ENCODE measurements at places on chromosomes 6 and 20.
A peak's percentile ranks its signal among the peaks of the same experiment; 100 is the strongest.

DNA sequence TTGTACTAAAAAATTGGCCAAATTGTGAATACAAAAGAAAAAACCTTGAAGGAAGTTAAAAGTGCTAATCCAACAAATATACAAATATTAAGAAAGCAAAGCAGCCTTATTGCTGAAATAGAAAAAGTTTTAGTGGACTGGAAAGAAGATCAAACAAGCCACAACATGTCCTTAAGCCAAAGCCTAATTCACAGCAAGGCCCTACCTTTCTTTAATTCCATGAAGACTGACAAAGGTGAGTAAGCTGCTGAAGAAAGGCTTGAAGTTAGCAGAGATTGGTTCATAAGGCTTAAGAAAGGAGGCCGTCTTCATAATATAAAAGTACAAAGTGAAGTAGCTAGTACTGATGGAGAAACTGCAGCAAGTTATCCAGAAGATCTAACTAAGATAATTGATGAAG is 53.5 kb downstream of the TINAG start:
- no peak for DNase-seq

DNA sequence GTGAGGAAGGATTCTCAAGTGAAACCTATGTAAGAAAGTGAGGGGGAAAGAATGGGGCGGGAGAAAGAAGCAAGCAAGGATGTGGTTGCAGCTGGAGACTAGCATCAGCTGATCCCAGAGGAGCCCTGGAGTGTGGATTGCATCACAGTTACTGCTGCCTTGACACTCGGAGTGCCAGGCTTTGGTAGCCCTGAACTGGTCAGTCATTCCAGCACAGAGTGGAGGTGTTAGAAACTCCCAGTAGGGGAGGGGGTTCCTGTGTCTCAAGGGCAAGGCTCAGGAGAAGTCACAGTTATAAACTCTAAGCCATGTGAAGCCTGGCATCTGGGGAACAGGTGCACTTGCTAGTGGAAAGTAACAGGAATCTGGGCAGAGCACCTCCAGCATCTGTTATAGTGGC is 23.5 kb downstream of the SNAP25 start:
- no peak for DNase-seq

- no peak for DNase-seq
Observed at GRCh38 chr6:16338577-16339264, 100.3 kb downstream of the GMPR start.

GRCh38 chr6:49225471-49225870 is 237.6 kb downstream of the MMUT start:
- no peak for DNase-seq

- no peak for DNase-seq
Observed at GRCh38 chr20:55615818-55616217, 389.5 kb downstream of the CBLN4 start.

DNA sequence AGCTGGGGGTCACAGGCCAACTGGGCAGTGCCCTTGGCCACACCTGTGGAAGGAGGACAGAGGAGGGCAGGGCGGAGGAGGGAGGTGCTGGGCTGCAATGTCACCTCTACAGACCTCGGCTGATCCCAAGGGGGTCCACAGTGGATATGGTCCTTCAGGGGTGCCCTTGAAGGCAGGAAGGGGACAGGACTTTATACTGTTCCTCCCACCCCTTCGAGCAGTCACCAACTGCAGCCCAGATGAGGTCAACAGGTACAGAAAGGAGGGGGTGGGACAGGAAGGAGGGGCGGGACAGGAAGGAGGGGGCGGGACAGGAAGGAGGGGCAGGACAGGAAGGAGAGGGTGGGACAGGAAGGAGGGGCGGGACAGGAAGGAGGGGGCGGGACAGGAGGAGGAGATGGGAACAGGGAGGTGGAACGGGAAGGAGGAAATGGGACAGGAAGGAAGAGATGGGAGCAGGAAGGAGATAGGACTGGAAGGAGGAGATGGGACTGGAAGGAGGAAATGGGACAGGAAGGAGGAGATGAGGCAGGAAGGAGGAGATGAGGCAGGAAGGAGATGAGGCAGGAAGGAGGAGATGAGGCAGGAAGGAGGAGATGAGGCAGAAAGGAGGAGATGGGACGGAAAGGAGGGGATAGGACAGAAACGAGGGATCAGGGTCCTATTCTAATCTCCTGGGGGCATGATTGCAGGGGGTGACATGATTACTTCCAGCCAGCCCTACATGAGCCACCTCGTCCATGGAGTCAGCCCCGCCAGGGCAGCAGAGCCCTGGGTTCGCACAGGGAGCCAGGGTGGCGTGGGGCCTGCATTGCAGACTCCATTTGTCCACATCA is 19.4 kb upstream of the MRGBP start:
- DNase-seq = no peak

DNA sequence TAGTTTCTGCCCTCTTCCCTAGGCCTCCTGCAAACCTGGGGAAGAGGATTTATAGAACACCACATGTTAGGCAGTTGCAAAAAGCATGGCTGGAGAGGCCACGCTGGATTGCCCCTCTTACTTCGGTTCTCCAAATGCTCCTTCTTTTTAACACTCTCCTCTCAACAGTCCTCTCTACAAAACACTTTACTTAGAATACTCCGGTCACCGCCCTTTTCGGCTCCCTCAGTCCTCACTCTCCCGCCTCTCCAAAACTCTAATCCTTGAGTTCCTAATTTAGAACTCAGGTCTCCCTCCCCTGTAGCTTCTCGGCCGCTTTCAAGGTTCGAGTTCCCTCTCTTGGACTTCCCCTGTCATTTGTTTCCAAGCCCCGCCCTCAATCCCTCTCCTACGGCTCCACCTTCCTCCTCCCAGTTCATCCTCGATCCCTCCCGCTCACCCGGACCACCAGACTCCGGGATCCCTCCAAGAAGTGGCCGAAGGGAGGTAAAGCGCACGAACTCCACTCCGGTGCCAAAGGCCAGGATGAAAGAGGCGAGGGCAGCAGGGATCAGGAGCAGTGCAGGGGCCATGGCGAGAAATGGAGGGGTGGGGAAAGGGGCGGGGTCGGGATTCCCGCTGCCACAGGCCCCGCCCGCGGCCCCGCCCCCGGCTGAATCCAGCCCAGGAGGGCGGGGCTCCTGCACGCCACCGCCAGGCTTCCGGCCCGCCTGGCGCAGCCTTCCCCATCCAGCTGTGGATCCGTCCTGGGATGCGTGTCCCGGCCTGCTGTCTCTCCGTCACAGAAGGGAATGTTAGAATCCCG is at the start of gene NRM:
Gene NRM (minus strand): TSS at position 582 of the 805 bp plus-strand sequence. CDS start 10 bp downstream, at position 572.
- DNase-seq = peak; percentile 49

DNA sequence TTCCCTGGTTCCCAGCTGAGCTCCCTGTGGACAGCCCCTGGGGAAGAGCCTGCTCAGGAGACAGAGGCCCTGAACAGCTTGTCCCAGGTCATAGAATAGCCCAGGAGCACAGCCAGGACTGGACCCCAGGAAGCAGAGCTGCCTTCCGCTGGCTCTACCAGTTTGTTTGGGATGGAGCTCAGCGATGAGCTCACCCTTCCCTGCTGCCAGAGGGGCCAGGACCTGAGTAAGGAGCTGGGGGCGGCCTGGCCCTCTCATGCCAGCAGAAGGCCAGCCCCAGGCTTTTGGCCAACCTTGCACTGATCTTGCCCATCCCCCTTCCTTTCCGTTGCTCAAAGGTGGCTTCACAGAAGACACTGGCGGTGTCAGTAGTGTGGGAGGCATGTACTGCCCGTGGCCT is 17.5 kb downstream of the MMP24OS start:
- DNase-seq = no peak

DNA sequence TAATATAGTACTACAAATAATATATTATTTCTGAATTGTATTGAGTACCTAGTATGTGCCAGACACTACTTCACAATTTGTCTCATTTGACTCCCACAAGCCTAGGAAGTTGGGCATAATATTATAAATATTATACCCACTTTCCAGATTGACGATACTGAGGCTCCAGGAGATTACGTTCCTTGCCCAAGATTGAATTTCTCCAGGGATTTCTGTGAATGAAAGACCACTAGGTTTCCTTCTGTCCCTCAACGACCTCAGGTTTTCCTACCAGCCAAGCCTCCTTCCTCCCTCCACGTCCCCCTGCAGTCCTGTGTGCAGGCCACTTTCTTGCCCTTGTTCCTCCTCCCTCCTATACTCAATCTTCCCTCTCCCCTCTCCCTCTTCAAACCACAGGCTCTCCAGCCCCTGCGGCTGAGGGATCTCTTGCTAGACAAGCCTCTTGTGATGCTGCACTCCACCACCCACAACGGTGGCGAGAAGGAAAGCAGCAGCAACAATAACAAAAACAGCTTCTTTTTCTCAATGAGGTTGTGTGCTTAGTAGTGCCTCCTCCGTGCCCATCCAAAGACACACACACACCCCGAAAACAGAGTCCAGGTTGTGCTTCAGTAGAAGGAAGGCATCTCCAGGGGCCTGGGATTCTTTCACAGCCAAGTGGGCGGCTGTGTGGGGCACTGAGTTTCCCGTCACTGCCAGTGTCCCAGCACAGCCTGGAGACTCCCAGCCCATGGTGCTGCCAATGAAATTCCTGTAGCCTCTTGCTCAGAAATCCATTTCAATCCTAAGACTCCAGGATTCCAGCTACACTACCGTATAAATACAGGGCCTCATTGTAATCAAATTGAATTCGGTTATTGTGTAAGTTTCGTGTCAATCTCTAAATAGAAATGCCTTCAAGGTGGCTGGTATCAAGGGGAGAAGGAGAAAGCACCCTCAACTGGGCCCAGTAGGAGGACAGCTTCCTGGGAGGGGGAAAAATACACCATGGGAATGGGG is 94.4 kb downstream of the NCR2 start:
- DNase-seq = no peak

DNA sequence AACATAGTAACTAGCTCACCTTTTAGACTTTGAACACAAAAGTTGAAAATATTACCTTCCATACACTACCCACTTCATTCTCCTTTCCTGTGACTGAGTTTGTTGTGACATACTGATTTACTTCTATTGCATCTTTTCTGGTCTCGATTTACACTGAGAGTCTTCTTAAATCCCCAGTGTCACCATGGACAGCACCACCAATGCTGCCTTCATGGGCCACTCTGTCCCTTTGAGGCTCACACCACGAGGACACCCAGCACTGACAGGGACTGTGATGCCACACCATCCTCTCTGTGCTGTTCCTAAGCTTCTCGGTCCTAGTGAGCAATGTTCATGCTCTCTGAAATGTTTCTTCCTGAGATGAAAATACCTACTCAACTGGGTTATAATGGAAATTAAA is 337.1 kb upstream of the IRAK1BP1 start:
- no peak for DNase-seq

GRCh38 chr6:43506667-43507471 is 3.3 kb downstream of the LRRC73 start:
- peak; percentile 12 for DNase-seq

DNA sequence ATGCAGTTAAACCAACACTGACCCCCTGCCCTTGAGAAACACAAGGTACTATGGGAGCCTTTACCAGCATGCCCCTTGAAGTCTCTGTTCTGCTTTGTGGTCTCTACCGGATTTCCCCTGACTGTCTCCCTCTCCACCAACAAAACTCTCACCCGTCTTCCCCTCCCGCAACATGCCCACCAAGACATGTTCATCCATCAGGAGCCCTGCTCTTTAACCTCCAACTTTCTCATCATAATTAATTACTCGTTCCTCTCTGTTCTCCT is 1.1 kb downstream of the ZNF165 start:
- DNase-seq = no peak

- DNase-seq = no peak
Observed at GRCh38 chr6:110415086-110415916, at the start of gene DDO. TSS of gene DDO (minus strand) at chr6:110415575. CDS start at chr6:110413462, 2,113 bp downstream.

DNA sequence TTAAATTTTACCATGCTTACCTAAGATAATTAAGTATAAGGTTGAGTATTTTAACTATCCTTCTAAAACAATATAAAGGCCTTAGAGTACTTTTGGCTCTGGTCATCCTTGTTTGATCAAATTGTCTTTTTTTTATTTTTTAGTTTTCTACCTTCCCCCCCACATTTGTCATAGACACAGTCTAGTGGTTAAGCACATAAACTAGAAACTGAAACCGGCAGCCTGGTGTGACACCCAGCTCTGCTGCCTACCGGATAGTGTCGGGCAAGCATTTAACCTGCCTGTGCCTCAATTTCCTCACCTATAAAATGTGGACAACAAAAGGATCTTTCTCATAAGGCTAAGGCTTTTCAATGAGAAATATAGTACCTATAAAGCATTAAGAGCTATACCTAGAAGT is 21.6 kb upstream of the TULP4 start:
- no peak for DNase-seq

- DNase-seq = no peak
Observed at GRCh38 chr20:40471261-40471629, 217.8 kb downstream of the MAFB start.

- DNase-seq = peak; percentile 36
Observed at GRCh38 chr6:35139924-35140638, 1.1 kb downstream of the TCP11 start.

DNA sequence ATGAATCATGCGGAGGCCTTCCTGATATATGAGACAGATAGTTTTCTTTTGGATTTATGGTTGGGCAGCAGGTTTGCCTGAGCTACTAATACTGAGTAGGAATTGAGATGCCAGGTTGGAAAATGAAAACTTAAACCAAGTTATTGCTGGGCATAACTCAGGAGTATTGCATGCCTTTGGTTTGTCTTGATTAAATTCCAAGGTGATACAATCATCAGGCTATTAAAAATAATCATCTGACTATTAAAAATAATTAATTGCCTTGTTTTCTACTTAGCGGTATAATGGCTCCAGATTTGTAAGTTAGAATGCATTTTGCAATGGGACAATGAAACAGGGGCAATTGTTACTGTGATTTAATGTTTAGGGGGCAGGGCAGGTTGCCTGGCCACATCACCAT is 15.5 kb upstream of the RNF144B start:
- DNase-seq = no peak

GRCh38 chr6:26439151-26440125 is 866 bp upstream of the BTN3A3 start:
- no peak for DNase-seq

- no peak for DNase-seq
Observed at GRCh38 chr6:73969971-73970970, 274.3 kb downstream of the CD109 start.

GRCh38 chr6:97110626-97111025 is 172.4 kb downstream of the MMS22L start:
- no peak for DNase-seq

- no peak for DNase-seq
Observed at GRCh38 chr6:70839286-70840266, 117.3 kb downstream of the B3GAT2 start.

- DNase-seq = no peak
Observed at GRCh38 chr6:35091346-35092083, 49.6 kb downstream of the TCP11 start.

- DNase-seq = no peak
Observed at GRCh38 chr20:46715292-46715756, 5.9 kb downstream of the SLC2A10 start.

DNA sequence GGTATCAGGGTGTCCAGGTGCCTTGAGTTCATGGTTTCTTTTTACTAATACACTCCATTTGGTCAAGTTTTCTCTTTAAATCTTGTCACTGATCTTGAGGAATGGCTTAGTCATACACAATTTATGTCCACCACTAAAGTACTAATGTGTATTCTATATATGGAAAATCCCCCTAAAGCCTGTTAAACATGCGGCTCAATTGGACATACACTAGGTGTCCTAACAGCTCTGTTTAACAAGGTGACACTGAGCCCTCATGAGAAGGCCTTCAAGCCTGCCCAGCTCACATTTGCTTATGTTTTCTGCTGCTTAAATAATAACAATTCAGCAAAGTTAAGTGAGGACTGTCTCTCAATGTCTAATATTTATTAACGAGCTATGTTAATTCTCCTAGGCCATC is 31.5 kb downstream of the PDE7B start:
- no peak for DNase-seq

GRCh38 chr6:68506911-68507310 is 128.2 kb upstream of the ADGRB3 start:
- DNase-seq = no peak

GRCh38 chr6:904994-905393 is 212.1 kb upstream of the EXOC2 start:
- DNase-seq = no peak

Data from NCI-H1417 treated with DMSO at 0.1 percent for 48 hours (cell line).